ENCODE measurements at places on chromosomes 7 and 10.

- no peak for DNase-seq
Observed at GRCh38 chr10:79376751-79377556, 29.7 kb downstream of the PPIF start.

- DNase-seq = no peak
Observed at GRCh38 chr7:16982640-16983350, 101.0 kb upstream of the AGR3 start.

DNA sequence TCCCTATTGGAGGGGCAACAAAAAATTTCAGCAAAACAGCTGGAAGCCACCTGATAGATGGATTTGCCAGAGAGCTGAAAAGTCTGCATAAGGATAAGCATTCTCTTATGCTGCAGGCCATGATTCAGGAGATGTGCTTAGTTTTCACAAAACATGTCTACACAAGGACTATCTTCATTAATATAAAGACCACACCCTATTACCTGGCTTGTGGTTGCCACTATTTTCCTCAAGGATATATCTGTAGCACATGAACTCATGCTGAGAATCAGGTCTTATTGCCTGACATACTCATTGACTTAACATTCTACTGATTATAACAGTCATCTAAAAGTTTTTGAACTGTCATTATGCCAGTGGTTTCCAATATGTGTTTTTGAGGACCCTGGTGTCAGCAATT, 7.1 kb upstream of the COL17A1 start:
- DNase-seq = no peak

DNA sequence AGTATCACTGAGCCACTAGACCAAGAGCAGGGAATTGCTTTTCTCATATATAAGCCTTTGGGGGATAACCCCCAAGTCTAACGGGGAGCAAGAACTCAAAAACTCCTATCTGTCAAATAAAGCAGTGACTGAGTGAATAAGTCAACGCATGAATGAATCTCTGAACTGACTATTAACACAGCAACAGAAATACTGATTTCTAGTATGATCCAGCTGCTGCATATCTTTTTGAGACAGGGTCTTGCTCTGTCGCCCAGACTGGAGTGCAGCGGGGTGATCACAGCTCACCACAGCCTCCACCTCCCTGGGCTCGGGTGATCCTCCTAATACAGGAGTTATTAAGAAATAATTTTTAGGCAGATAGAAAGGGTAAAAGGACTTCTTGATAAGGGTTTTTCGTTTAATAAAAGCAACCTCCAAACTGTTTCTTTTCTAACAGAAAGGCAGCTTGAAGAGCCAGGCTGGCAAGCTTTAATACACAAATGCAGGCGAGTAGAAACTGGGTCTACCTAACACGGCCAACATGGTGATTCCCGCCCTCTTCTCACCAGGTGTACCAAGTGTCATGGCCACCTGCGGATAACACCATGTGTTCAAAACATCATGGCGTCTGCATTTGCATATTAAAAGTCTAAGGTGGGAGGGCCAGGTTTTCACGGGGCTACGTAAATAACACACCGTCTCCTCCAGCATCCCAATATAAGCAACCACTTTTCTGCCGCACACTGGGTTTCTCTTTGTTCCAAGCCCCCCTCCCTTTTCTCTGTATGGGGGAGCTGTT, 631.9 kb downstream of the PARD3 start:
- DNase-seq = no peak

- no peak for DNase-seq
Observed at GRCh38 chr10:116553378-116553980, 7.7 kb downstream of the PNLIP start.

DNA sequence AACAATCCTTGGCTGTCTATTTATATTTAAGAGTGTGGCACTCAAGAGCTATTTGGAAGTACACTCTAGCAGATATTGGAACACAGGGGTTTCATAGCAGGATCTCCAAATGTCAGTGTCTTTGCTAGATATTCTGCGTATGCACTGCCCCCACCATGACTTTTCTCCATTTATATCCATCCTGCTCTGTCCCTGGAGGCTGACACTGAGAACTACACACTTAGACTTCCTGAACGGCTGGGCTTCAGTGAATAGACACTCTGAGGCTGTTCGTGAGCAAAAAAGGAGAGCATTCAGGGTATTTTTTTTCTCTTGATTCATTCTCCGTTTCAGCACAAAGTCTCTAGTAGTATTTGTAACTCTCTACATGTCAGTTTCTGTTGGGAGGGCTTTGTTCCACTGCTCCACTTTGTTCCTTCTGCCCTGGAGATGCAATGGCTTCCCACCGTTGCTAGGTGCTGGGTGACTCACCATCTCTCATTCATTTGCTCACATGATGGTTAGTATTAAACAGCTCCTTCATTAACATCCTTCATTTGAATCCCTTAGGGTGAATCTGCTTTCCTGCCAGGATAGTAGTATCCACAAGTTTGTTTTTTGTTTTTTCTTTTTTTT, 155.9 kb upstream of the SLC13A1 start:
- DNase-seq = no peak

GRCh38 chr10:8183241-8183704, 128.8 kb downstream of the GATA3 start:
- no peak for DNase-seq

DNA sequence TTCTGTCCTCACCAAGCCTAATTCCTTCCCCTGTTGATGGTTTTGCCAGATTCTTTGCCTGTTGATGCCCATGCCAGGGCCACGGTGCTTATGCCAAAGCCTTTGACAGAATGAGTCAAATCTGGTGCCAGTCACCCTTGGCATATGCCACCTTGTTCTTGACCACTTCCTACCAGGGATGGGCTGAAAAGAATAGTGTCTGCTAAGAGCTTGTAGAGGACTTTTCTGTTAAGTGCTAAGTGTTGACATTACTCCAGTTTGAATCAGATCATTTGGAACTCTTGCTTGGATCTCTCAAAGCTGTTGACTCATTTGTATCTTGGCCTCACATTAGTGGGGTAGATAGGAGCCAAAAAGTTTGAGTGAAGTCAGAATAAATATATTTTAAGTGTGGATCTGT, 661.2 kb downstream of the AUTS2 start:
- no peak for DNase-seq

DNA sequence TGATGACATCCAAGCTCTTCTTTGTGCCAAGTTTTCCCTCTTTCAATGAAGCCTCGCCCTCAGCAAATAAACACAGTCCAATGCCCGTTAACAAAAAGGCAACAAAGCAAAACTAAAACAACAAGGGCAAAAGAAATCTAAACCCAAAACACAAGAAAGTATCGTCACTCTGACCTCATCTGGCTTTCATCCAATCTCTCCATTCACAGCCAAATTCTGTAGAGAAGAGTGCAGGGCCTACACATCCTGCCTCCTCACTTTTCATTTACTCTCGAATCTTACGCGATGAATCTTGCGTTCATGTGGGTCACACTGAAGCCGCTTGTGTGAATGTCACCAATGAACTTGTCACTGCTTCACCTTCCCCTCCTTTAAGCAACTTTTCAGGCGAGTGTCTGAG, 15.9 kb upstream of the AKR1E2 start:
- DNase-seq = no peak

GRCh38 chr10:71814922-71815411, 36.1 kb downstream of the PSAP start:
- DNase-seq = no peak

- DNase-seq = no peak
Observed at GRCh38 chr7:130875-131780, 61.2 kb upstream of the FAM20C start.
